ENCODE measurements at places on chromosomes 13 and 19.

GRCh38 chr13:35722458-35723052, 246.1 kb upstream of the MAB21L1 start:
- DNase-seq: no peak

DNA sequence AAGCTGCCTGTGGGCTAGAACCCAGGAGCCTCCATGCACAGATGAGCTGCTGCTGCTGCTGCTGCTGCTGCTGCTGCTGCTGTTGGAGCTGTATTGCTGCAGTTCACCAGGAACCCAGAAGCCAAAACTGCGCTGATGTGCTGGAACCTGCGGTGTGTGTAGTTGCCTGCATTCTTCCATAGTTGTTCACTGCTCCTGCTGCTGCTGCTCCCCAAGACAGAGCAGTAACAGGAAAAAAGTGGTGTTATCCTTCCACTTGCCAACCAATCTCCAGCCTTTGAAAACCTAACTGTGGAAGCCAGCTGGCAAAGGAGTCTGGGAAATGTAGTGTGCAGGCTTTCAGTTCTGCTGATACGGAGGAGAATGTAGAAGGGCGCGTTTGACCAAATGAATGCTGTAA, 37.9 kb downstream of the ARHGAP35 start:
- peak; percentile 75 for DNase-seq

GRCh38 chr13:89806594-89806993, 1540.9 kb upstream of the MIR17HG start:
- no peak for DNase-seq

DNA sequence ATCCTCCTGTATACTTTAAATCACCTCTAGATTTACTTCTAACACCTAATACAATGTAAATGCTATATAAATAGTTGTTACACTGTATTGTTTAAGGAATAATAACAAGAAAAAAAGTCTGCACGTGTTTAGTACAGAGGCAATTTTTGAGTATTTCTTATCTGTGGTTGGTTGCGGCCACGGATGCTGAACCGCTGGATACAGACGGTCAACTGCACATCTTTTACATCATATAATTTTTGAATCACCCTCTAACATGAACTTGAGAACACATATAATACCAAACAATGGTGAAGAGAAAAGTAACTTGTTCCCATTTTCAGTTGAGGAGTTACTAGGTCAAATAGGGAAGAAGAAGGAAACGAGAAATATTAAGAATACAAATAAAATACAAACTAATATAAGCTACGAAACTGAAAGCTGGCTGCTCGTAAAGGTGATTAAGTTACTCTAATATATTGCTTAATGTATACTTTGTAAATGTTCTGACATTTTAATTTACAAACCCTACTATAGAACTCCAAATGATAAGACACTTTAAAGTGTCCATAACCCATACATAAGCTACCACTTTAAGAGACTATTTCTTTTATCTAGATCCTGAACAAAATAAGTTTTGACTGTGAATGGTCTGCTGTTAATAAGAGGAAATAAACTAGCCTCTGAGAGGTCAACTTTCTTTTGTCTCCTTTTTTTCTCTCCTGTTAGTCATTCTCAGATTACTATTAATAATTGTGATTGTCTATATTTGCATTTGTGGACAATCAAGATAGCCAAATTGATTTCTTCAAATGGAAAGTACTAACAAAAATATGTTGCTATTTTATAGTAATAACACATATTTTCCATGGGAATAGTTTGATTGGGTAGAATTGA, 457.4 kb downstream of the DIAPH3 start:
- no peak for DNase-seq

- no peak for DNase-seq
Measured at GRCh38 chr13:50609011-50609410, 234.5 kb downstream of the DLEU7 start.
